ENCODE measurements at places on chromosomes 12 and 14.

GRCh38 chr14:102094101-102094500 lies 7.3 kb upstream of the HSP90AA1 start:
- no peak for DNase-seq

DNA sequence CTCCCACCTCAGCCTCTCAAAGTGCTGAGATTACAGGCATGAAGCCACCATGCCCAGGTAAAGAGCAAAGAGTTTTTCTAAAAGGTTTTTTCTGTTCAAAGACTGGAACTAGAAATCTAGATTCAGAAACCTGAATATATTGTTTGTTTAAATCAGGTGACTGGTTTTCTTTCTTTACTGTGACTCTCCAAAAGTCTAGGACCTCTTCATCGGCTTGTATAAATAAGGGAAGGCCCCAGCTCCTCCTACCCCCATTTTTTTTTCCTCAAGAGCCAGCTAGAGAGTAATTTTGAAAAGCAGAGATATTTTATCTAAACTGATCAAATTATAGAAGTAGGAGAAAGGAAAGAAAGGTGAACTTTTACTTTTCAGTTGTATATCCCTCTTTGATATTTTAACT lies 48.0 kb downstream of the TMEM116 start:
- no peak for DNase-seq

GRCh38 chr14:80663541-80663940 lies 278.0 kb downstream of the CEP128 start:
- DNase-seq, result no peak

GRCh38 chr12:85424581-85425348 lies 144.7 kb downstream of the ALX1 start:
- no peak for DNase-seq

DNA sequence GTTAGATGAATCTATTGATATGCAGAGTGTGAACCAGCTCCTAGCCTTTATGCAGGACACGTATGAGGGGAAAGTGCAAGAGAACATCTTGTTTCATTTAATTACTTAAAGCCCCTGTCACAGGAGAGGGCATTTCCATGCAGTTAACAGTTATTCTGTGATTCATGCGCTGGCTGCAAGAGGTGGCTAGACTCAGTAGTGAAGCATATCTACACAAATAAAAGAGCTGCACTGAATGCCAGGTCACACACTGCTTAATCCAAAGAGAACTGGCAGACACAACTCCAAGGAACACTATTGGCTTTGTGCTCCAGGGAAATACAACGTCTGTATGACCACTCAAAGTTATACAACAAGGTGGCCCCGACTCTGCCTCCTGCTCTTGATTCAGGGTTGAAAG lies 394.1 kb downstream of the C12orf75 start:
- no peak for DNase-seq

- no peak for DNase-seq
Measured at GRCh38 chr14:92665661-92666110, 82.7 kb downstream of the LGMN start.

GRCh38 chr12:119687406-119687805 lies 19.5 kb downstream of the PRKAB1 start:
- no peak for DNase-seq

DNA sequence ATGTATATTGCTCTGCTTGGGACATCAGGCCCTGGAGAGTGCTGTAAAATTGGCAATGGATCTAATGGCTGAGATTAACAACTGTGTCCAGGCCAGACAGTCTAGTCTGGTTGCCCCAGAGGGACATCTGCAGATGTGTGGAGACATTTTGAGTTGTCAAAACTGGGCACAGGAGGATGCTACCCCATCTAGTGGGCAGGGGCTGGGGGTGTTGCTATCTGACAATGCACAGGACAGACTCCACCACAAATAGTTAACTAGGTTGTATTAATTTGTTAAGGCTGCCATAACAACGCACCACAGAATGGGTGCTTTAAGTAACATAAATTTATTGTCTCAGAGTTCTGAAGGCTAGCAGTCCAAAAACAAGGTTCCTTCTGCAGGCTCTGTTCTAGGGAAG lies 302.5 kb upstream of the AMIGO2 start:
- DNase-seq, result no peak

DNA sequence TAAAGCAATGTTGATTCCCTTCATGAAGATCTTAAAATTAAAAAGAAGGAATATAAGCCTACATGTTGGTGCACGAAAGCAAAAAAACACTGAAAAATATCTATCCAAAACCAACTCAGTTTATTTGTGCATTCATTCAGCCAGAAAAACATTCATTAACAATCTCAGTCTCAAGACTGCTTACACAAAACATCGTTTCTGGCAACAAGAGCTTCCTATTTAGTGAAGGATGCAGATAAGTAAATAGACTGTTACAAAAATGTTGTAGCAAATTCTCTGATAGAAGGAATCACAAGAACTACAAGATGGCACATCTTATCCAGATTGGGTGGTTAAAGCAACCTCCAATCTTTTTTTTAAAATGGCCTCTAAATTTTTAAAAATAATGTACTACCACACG lies 69.7 kb upstream of the DCN start:
- DNase-seq, result no peak

All from activated CD8-positive, alpha-beta memory T cell treated with anti-CD3 and anti-CD28 coated beads for 1 hour (primary cell).